ENCODE measurements at places on chromosomes 6 and 20.

DNA sequence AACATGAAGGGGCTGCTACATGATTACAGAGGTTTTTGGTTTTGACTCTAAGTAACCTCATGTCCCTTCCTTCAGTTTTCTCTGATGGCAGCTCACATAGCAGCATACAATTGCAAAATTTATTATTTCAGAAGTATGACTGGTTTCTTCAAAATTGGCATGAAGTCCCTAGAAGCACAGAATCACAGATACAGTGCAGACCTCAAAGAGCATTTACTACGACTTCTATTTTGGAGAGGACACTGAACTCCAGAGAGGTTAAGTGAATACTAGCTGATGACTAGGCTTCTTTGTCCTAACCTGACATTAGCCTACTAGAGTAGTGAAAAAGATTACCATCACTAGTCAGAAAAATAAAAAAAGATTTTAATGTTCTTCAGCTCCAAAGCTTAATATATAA lies 664.3 kb downstream of the RFPL4B start:
- DNase-seq = no peak

GRCh38 chr6:54971825-54972224 lies 125.3 kb downstream of the FAM83B start:
- no peak for DNase-seq

GRCh38 chr6:26594730-26595632 lies 1.8 kb upstream of the ABT1 start:
- DNase-seq = peak; percentile 48

DNA sequence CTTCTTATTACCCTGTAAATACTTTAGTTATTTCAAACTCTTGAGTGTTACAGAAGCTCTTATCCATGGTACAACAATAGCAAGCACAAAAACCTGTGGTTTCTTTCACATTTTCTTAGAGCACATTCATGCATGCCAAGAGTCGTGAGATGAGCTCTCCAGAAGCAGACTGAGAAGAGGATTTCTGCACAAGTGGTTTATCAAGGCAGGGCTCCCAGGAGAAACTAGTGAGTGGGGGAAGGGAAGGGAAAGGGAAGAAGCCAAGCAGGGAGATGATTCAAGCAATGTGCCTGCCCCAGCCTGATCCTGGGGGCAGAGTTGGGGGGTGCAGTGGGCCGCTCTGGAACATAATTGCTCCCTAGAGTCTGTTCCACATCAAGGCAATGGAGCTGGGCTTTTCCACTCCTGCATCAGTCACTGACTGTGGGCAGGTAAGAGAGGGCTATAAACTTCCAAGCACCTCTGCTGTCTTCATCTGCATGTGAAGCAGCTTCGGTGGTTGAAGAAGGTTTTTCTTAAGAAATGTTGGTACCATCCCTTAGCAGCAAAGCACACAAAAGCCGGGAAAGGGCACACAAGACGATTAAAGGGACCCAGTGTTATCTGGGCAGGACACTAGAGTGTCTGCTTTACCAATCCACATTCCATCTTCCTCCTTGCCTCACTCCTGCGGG lies 152.1 kb downstream of the PLCB4 start:
- no peak for DNase-seq

GRCh38 chr6:166848979-166849748 lies 107.2 kb downstream of the RNASET2 start:
- DNase-seq = no peak

DNA sequence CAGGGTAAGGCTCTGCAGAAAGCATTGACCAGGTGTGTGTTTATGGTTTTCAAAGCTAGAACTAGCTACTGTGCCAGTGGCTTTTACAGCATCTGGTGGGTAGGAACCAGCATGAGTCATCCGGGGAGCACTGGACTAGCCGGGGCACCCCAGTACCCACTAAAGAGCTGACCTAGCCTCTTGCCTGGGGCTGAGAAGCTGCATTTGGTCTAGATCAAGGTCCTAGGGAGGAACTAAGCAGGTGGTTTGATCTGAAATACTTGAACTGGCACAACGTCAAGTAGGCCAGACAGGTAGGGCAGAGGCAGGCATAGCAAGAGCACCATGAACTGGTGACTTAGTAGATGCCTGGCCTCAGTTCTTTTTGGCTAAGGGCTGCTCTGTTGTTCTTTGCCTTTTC lies 109.8 kb upstream of the PTPRK start:
- no peak for DNase-seq

DNA sequence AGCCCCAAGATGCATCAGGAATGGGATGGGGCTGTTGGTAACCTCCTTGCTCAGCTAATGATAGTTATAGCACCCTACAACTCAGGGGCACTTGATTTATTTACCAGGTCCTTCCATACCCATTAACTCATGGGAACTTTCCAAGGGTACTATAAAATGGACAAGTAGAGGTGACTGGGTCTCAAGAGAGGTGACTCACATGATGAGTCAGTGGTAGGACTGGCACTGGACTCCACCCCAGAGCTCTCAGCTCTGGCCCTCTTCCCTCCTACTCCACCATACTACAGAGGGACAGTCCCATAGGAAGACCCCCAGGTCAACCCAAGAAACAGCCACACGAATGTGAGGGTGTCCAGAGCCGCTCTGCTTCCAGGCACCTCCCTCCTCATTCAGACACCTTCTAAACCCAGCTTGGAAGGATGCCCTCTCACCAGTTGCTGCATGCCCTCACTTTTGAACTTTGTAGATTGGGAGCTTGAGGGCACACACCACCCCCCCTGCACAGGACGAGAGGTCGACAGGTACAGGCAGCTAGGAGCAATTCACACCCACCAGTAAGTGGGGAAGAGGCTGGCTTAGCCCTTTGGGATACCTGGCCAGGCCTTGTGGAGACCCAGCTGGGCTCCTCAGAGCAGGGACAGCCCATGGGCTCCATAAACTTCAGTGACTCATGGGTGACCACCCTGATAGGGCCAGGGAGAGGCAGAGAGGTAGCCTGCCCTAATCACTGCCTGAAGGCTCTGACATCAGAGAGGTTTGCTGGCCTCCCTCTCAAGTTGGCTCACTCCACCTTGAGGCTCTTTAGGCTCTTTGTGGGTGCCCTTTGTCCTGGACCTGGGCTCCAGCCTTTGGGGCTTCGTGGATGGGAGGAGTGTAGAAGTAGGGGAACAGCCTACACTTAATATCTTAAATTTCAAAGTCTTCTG lies 81.6 kb upstream of the MLN start:
- no peak for DNase-seq

DNA sequence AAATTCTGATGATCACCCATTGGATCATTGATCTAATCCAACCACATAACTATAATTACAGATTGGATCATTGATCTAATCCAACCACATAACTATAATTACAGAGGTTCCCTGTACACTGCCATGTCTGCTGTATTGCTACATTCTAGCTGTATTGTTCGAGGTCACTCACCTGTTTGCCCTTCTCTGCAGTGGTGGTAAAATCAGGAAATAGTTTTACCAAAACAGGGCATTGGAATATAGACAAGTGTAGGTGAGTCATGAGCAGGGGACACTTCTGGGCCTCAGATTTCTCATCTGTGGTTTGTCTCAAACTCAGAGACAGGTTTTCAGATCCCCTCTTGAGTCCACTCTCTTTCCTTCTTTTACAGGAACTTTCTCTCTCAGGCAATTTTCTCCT lies 9.0 kb upstream of the AFDN start:
- no peak for DNase-seq

- no peak for DNase-seq
These were observed 22.4 kb downstream of the SDCBP2 start for GRCh38 chr20:1306316-1307135.

- no peak for DNase-seq
These were observed 1.8 kb upstream of the YTHDF1 start for GRCh38 chr20:63217706-63218105.

DNA sequence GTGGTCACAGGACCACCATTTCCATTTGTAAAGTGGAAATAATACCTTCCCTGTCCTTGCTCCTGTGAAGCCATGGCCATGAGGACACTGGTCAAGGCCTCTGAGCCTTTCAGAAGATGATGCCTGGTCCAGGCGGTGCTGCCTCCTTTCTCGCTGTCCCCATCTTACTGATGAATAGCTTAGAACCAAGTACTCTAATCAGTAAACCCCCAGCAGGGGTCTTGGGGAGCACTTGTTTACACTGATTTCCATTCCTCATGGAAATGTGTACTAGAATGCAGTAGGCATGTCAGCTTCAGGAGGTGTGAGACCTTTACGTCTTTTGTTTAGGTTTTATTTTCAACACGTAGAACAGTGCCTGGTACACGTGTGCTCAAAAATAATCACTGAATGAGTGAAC lies 75.1 kb downstream of the DZANK1 start:
- no peak for DNase-seq

- DNase-seq = no peak
These were observed 165.5 kb downstream of the BACH2 start for GRCh38 chr6:90131125-90131524.

DNA sequence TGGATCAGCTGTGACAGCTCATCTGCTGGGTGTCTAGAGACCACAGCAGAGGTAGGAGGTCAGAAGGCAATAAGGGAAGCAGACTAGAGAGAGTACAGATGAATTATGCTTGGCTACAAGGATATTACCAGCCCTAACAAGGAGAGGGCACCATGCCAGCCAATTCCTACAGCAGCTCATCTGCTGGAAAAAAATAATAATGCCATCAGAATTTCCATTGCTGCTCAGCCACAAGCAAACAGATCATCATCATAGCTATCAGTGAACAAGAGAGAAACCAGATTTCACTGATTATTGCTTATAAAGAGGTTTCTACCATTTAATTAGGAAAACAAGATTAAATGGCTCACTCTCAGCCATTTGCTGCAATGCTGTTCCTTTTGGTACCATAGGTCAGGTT lies 66.5 kb downstream of the PSMG4 start:
- DNase-seq = no peak

GRCh38 chr6:2353412-2354137 lies 108.2 kb upstream of the GMDS start:
- peak; percentile 44 for DNase-seq

DNA sequence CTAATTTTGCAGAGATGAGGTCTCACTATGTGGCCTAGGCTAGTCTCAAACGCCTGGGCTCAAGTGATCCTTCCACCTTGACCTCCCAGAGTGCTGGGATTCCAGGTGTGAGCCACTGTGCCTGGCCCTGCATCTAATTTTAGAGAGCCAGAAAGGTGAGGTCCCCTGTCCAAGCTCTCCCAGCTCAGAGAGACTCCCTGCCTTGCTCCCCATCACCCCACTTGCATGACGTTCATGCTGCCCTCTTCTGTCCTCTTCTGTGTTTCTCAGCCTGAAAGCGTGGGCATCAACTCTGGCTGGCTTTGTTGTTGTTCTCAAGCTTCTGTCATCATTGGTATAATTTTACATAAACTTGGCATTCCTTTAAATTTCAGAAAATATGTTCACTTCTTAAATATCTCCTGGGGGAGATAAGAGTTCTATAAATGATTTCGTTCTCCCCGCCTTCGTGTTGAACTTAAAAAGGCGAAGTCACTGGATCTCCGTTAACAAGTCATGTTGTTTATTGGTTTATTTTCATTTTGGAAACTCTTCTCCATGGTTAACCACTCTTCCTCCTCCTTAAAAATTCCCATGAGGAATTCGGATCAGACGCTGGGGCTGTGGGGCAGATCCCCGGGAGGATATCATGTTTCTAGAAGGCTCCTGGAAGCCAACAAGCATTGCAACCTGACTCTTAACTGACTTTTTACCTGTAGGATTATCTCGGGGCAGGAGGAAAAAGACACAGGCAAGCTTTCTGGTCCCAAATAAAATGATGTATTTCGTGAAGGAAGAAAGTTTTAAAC lies 13.2 kb upstream of the PARD6B start:
- DNase-seq = no peak

DNA sequence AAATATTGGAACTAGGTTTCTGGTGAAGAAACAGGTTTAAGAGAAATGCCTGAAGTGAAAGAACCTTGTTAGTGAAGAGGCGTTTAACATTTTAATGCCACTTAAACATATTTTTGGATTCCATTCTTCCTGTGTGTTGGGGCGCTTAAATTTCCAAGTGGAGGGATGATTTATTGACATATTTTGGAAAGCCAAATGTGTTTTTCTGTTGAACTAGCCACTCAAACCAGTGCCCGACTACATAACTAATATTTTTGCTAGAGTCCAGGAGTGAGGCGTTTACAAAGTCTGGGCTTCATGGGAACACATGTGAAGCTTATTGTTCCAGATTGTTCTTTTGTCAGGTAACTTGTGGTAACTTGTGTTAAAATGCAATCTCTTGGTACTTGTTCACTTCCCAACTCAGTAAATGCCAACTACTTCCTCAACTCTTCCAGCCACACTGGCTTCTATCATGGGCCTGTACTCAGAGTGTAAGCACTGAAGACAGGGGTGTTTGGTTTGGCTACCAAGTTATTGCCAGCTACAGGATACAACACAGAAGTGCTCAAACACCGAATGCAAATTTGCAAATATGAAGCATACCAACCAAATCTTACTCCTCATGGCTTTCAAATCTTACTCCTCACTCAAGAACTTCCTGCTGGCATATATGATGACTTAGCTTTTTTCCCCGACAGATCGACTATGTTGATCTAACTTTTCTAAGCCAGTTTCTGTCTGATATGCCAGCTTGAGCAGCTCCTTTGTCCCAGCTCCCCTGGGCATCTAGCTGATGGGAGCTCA lies 2.0 kb upstream of the ZNFX1 start:
- no peak for DNase-seq

DNA sequence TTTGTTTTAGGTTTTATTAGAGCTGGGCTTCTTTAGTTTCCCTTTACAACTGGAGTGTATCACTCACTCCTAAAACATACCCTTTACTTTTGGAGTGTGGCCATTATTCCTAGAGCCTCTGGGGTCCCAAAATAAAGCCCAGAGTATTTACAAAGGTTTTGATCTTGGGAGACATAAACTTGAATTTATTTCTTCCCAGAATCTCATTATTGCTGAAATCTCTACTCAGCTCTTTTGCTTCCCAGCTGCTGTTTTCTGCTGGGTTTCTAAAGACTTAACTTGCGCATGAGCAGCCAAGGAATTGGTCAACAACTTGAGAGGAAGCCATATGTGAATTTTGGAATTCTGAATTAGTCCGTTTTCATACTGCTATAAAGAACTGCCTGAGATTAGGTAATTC lies 94.5 kb upstream of the NRSN1 start:
- no peak for DNase-seq

DNA sequence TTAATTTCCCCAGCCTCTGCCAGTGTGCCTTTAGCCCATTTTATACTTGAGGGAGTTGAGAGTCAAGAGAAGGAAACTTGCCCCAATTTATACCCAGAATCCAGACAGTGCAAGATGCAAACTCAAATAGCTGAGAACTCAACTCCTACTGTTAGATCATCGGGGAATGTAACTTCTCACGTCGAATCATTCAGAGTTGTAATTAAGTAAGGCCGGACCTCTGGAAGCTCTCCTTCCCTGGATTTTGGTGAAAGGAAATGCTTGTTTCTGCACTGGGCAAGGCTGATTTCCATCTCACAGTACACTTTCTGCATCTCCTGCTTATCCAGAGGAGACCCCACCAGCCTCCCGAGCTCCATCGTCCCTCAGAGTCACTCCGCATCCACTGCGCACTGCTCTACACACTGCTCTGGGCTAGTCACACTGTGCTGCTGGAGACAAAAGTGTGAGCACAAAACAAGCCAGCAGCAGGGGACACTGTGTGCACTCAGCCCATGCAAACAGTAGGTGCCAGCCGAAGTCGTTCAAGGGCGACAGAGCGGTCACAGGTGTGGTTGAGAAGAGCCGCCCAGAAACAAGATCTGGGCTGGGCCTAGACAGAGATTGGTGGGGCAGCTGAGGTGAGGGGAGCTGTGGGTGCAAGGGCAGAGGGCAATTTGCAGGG lies 150.4 kb upstream of the QKI start:
- DNase-seq = no peak

GRCh38 chr6:19806971-19807396 lies 30.2 kb upstream of the ID4 start:
- no peak for DNase-seq

GRCh38 chr6:21608601-21609000 lies 15.1 kb downstream of the SOX4 start:
- no peak for DNase-seq

GRCh38 chr20:51637241-51637640 lies 94.7 kb upstream of the NFATC2 start:
- no peak for DNase-seq
